ENCODE measurements at places on chromosomes 11 and 22.

GRCh38 chr22:49755631-49756001 lies 72.1 kb downstream of the BRD1 start:
- H3K4me1 ChIP-seq, result peaks cover 6% of the 10 kb centered on the region
- H3K4me3 ChIP-seq, result no peak overlapping the region
- no peaks in the 10 kb centered on the region for H3K36me3 ChIP-seq
- no peaks in the 10 kb centered on the region for H3K27me3 ChIP-seq
- no peak for DNase-seq

DNA sequence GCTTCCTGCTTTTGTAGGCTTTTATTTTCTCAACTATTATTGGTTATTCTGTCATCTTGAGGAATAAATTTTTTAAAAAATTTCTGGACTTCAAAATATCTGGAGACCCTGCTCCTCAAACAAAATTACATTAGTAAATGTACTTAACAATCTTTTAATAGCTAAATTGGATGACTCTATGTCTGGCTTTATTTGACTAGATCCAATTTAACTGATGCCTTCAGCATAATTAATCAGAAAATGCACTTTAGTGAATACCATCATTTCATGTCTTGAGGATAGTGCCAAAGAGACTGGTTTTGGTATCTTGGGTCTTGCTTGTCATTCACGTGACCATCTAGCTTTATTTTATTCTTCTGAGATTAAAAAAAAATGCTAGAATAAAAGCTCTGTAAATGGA lies 1301.2 kb downstream of the JRKL start:
- H3K4me1 ChIP-seq, result no peaks in the 10 kb centered on the region
- DNase-seq, result no peak
- no peak overlapping the region for H3K4me3 ChIP-seq
- H3K27ac ChIP-seq, result no peak overlapping the region
- no peaks in the 10 kb centered on the region for H3K27me3 ChIP-seq
- H3K36me3 ChIP-seq, result no peaks in the 10 kb centered on the region

GRCh38 chr11:67629386-67630227 lies at the start of gene NUDT8:
Gene NUDT8, minus strand, starts transcription at chr11:67629937. Its CDS starts 26 bp downstream, at chr11:67629911.
- H3K4me1 ChIP-seq, result peaks cover 16% of the 10 kb centered on the region
- H3K27me3 ChIP-seq, result no peaks in the 10 kb centered on the region
- peak within 1 kb of the TSS; percentile 94 for H3K4me3 ChIP-seq
- peak; percentile 87 for DNase-seq
- no peaks in the 10 kb centered on the region for H3K36me3 ChIP-seq
- peak within 1 kb of the TSS; percentile 92 for H3K27ac ChIP-seq

DNA sequence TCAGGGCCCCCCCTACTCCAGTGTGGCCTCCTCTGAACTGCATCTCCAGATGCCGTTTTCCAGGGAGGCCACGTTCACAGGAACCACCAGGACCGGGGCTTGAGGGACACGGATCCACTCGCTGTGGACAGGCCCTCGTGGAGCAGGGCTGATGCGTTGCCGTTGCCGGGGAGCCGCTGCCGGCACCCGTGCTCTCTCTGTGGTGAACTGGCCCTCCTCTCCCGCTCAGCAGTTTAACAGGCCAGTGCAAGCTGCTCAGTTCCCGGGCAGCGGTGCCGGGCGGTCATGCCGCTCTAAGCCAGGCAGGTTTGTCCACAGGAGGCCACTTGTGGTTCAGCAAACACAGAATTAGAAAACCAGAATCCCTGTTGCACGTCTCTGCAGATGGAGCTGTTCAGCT lies 301.6 kb downstream of the TBC1D22A start:
- peaks cover 9% of the 10 kb centered on the region for H3K36me3 ChIP-seq
- no peaks in the 10 kb centered on the region for H3K27me3 ChIP-seq
- no peak overlapping the region for H3K4me3 ChIP-seq
- H3K27ac ChIP-seq, result no peak overlapping the region
- DNase-seq, result no peak
